ENCODE measurements at places on chromosomes 7 and 10.
A peak's percentile ranks its signal among the peaks of the same experiment; 100 is the strongest.

DNA sequence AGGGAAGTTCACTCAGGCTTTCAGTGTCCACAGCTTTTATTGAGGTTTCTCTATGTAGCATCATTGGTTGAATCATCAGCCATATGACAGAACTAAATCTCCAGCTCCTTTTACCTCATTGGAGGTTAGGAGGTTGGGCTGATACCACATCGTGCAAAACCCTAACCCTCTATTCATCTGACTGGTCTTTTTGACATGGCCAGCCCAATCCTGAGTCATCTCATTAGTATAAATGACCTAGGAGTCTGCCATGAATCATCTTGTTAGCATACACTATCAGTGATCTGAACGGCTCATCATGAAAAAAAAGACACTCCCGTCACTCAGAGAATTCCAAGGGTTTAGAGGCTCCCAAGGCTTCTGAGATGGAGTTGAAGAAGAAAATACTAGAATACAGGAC lies 669.8 kb upstream of the POT1 start:
- DNase-seq: no peak

DNA sequence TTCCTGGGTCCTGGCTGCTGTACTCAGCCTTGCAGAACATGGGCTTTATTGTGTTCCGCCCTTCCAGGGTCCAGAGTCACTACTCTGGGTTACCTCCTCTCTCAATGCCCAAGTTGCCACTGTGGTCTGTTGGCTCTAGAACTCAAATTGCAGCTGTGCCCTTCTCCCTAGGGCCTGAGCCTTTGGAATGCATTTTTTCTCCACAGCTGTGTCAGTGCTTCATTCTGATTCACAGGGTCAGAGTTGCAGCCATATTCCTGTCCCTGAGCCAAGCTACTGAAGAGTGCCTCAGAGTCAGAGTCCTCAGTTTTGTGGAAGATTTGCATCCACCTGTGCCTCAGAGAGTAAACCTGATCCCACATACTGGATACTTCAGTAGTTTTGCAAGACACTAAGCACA lies 167.5 kb downstream of the ITGB1 start:
- DNase-seq: peak; percentile 10

DNA sequence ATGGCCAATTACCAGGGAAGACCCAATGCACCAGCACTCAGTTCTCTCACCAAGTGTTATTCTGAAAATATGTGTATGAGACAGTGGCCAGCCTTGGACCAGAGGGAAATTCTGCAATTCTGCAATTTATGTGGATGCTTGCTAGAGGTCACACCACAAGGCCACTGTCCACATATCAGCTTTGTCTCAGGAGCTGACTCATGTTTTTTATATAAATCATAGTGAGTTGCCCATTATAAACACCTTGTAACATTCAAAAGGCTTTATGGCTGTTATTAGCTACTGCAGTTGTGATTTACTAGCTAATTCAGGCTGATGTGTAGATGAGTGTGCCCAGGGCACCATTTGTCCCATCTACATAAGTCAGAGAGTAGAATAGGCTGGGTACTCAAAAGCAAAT lies 649.0 kb downstream of the LRMDA start:
- peak; percentile 28 for DNase-seq

DNA sequence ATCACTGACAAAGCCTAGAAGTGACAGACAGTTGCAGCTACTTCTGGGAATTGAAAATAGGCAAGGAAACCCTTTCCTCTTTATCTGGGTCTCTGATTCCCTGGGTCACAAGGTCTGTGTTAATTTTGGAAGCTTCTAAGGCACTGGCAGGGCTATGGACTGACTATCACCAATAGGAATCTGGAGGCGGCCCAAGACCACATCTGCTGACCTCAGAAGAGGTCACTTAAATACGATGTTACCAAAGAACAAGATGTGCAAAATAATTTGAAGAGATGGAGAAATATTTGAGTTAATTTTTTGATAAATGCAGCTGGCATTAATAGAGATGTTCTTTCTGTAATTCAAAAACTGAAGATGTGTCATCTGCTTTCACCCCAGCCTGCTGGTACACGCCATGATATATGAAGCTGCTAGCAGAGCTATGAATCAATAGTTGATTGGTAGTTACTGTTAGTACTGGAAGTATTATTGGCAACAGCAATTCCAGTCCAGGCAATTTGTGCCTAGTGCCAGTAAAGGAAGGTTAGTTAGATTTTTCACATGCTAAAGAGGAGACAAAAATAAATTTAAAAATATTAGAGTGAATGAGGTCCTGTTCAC lies 5.5 kb upstream of the STEAP4 start:
- DNase-seq: no peak

DNA sequence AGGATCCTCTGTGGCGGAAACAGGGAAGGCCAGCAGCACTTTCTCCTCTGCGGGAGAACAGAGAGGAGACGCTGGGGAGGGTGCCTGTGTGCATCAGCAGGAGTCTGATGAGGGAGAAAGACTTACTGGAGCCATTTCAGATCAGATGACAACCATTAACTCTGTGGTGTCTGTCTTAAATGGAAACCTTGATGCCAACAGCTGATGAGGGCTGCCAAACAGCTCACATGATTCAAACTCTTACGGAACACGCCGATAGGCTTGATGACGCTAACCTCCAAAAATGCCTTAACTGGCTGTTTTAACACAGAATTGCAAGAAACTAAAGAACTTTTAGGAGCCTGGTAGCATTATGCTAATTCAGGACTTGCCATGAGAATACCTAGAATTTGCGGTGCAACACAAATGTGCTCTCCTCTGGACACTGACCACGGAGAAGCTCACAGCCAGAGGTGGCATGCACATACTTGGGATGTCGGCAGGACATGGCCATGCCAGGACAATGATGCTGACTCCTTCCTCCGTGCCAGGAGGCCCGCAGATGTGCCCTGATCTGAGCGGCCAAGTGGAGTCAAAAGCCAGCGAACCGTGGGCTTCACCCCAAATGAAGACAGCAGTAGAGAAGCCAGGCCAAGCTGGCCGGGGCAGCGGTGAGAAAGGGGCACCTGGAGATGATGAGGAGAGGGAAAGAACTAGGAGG lies 154.9 kb downstream of the ZMYND11 start:
- DNase-seq: peak; percentile 77

GRCh38 chr7:84387595-84387994 lies 193.0 kb upstream of the SEMA3A start:
- no peak for DNase-seq

DNA sequence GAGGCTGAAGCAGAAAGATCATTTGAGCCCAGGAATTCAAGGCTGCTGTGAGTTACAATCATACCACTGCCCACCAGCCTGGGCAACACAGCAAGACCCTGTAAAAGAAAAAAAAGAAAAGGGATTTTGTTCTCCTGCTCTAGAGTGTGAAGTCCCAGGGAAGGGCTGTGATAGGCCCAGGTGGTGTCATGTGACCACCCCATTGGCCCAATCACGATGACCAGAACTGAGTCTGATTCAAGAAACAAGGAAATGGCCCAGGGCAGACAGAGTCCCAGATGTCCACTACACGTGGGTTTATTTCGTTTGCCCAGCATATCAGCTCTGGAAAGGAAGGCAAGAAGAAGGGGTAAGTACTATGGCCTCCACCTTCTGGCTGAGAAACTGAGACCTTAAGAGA lies 81.3 kb upstream of the CUX1 start:
- DNase-seq: no peak

DNA sequence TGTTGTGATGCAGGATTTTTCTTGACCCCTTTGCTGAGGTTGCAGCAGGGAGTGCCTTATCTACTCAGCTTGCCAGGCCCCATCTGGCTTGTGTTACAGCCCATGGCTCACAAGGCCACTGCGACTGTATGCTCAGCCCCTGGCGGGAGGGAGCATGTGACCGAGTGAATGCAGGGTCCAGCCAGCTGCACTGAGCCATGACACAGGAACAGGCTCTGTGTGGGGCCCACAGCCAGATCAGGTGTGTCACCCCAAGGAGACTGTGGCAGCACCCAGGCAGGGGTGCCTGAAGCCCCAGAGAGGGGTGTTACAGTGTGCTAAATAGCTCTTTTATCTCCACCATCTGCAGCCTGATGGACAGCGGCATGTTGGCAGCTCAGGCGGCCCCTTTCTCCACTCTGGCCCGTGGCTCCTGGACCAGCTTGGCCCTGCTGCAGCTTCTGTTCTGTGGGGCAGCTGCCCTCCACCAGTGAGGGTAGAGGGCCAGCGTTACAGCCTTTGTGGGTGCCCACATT lies 2.6 kb upstream of the PCBD1 start:
- DNase-seq: no peak

- no peak for DNase-seq
Measured at GRCh38 chr10:43647576-43647975, 1.1 kb downstream of the ZNF32 start.

Measured in GM04503 (cell line).